Activated CD8-positive, alpha-beta T cell treated with anti-CD3 and anti-CD28 coated beads for 36 hours (primary cell): ENCODE measurements at places on chromosomes 7 and 10.

DNA sequence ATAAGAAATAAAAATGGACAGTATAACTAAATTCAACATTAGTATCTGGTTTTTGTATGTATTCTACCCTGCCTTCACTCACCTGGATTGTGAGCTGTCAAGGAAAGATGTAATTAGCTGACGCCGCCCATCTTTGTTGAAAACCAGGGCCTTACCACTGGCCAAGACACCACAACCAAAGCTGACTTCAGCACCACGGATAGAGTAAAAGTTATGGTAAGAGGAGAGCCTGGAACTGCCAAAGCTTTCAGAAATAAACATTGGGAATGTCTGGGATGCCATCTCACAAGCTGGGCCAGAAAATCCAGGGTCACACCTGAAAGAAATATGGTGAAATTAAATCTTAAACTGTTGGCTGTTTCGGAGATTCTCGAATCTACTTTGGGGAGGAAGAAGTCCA, 190.1 kb upstream of the SLC26A5 start:
- DNase-seq = no peak
- H3K27ac ChIP-seq = no peak overlapping the region
- H3K4me1 ChIP-seq = no peaks in the 10 kb centered on the region
- H3K4me3 ChIP-seq = no peak overlapping the region
- peaks cover 6% of the 10 kb centered on the region for H3K27me3 ChIP-seq

DNA sequence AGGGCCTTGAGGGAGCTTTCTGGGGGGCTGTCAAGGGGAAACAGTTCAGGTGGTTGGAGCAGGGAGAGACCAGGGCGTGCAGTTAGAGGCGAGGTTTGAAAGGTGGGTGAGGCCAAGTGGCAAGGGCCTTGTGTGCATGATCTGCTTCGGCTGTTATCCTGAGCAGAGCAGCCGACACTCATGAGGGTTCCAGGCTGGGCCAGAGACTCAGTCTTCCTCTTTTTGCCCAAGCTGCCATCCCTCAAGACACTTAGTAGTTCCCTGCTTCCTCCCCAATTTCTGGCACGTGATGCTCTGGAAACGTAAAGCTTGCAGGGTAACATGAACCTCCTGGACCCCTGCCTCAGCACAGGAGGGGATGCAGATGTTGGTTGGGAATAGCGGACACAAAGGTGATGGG, 44.1 kb downstream of the KLRG2 start:
- H3K4me1 ChIP-seq = peaks cover 1% of the 10 kb centered on the region
- H3K27me3 ChIP-seq = no peaks in the 10 kb centered on the region
- no peak overlapping the region for H3K27ac ChIP-seq
- H3K4me3 ChIP-seq = no peak overlapping the region

- DNase-seq = no peak
- H3K4me3 ChIP-seq = no peak overlapping the region
- peaks cover 19% of the 10 kb centered on the region for H3K36me3 ChIP-seq
- no peaks in the 10 kb centered on the region for H3K27me3 ChIP-seq
- peaks cover 14% of the 10 kb centered on the region for H3K4me1 ChIP-seq
- H3K27ac ChIP-seq = no peak overlapping the region
These were observed 2.7 kb upstream of the PRKRIP1 start for GRCh38 chr7:102393467-102393866.

DNA sequence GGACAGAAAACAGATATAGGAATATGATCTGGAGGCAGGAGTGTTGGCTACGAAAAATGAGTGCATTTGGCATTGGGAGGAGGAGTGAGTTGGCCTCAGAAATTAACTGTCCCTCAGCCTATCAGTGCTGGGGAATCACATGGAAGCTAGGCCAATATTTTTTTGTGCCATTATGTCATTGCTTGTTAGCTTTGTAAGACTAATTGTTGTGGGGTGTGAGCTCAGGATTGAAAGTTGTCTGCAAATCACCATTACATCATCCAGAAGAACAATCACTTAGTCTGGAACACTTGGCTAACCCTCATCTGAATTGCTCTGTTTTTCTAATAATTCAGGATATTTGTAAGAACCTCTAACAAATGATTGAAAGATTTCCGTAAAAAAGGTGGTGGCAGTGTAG, 45.2 kb upstream of the SEMA3D start:
- H3K4me3 ChIP-seq = no peak overlapping the region
- no peaks in the 10 kb centered on the region for H3K27me3 ChIP-seq
- no peaks in the 10 kb centered on the region for H3K4me1 ChIP-seq
- no peak overlapping the region for H3K27ac ChIP-seq
- no peaks in the 10 kb centered on the region for H3K36me3 ChIP-seq

- peak overlapping the region; percentile 95 for H3K27ac ChIP-seq
- peak overlapping the region; percentile 89 for H3K4me3 ChIP-seq
- H3K36me3 ChIP-seq = peaks cover 5% of the 10 kb centered on the region
- H3K4me1 ChIP-seq = peaks cover 8% of the 10 kb centered on the region
- DNase-seq = peak; percentile 54
- H3K27me3 ChIP-seq = no peaks in the 10 kb centered on the region
These were observed 1.1 kb upstream of the TRIP6 start for GRCh38 chr7:100865938-100866728.

DNA sequence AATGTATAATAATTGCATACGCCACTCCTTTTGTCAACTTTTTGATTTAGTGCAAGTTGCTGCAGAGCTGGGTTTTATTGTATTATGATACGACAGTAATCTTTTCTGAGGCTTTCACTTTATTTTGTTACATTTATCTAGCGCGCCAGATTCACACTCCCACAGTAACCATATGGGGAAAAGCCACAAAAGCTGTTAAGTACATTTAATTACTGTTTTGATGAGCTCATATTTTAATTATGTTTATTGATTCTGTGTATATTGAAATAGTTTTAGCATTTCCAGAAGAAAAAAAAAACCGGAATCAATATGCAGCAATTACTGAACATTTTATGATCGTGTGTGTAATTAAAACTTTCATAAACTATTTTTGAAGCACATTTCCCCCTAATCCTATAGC, 118.5 kb downstream of the RAB11FIP2 start:
- H3K36me3 ChIP-seq = no peaks in the 10 kb centered on the region
- no peaks in the 10 kb centered on the region for H3K4me1 ChIP-seq
- peaks cover 2% of the 10 kb centered on the region for H3K27me3 ChIP-seq
- H3K27ac ChIP-seq = no peak overlapping the region
- H3K4me3 ChIP-seq = no peak overlapping the region

- H3K4me1 ChIP-seq = no peaks in the 10 kb centered on the region
- no peak overlapping the region for H3K27ac ChIP-seq
- no peaks in the 10 kb centered on the region for H3K27me3 ChIP-seq
- no peak overlapping the region for H3K4me3 ChIP-seq
These were observed 64.6 kb upstream of the ELN start for GRCh38 chr7:73963252-73963822.

DNA sequence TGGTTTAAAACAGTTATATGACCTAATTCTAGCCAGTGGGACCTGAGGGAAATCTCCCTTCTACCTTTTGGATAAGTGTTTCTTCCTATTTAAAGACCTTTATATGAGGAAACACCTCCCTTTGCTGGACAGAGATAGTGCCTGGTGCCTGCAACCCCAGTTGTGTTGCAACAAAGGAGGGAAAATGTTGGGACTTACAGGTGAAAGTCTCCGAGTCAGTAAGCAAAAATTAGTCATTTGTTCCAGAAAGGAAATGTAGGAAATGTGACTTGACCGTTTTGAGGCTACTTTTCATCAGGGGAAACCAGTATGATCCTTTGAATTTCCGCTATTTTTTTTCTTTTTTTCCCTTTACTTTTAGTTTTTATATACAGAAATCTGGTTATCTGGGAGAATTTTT, 165.5 kb downstream of the DKK1 start:
- no peaks in the 10 kb centered on the region for H3K36me3 ChIP-seq
- no peak overlapping the region for H3K27ac ChIP-seq
- DNase-seq = no peak
- H3K4me3 ChIP-seq = no peak overlapping the region

DNA sequence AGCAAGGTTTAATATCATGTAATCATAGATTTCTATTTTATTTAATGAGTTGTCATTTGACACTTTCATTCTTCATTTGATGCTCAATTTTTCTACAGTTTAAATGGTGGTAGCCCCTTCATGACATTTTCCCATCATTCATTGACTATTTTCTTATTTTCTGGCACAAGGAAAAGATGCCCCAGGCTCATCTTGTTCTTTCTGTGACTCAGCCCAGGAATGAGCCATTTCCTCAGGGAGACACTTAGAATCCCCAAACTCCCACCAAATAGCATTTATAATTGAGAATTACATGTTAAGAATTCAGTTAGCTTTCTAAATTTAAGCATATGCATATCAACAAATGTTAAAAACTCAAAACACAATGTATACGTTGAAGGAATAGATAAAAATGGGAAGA, 222.3 kb downstream of the KIF20B start:
- H3K36me3 ChIP-seq = no peaks in the 10 kb centered on the region
- H3K4me1 ChIP-seq = no peaks in the 10 kb centered on the region
- H3K27ac ChIP-seq = no peak overlapping the region
- no peak overlapping the region for H3K4me3 ChIP-seq

GRCh38 chr7:96306385-96307125, 15.3 kb downstream of the SLC25A13 start:
- H3K36me3 ChIP-seq = peaks cover 13% of the 10 kb centered on the region
- H3K27me3 ChIP-seq = no peaks in the 10 kb centered on the region
- H3K4me1 ChIP-seq = peaks cover 59% of the 10 kb centered on the region
- no peak for DNase-seq

- H3K27me3 ChIP-seq = no peaks in the 10 kb centered on the region
- H3K4me3 ChIP-seq = no peak overlapping the region
- H3K4me1 ChIP-seq = no peaks in the 10 kb centered on the region
- H3K27ac ChIP-seq = no peak overlapping the region
These were observed 279.2 kb upstream of the MKI67 start for GRCh38 chr10:128405450-128405849.

DNA sequence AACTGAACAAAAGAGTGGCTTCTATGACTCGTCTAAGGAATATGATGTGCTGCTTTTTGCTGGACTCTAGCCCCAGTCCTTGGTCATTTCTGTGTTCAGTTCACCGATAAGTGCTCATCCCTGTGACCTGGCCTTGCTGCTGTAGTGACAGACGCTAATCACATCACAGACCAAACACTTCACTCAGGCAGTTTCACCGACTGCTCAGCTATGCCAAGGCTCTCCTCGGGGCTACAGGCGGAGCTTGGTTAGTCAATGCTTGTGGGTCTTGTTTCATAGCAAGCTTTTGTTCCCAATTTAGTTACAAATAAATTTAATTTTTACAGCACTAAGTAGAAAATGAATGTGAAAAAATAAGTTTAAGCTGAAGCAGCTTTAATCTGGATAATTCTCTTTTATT, 190.8 kb upstream of the PRKCQ start:
- no peak for DNase-seq
- no peaks in the 10 kb centered on the region for H3K36me3 ChIP-seq
- H3K27me3 ChIP-seq = peaks cover 17% of the 10 kb centered on the region
- no peak overlapping the region for H3K27ac ChIP-seq
- no peak overlapping the region for H3K4me3 ChIP-seq
- no peaks in the 10 kb centered on the region for H3K4me1 ChIP-seq

DNA sequence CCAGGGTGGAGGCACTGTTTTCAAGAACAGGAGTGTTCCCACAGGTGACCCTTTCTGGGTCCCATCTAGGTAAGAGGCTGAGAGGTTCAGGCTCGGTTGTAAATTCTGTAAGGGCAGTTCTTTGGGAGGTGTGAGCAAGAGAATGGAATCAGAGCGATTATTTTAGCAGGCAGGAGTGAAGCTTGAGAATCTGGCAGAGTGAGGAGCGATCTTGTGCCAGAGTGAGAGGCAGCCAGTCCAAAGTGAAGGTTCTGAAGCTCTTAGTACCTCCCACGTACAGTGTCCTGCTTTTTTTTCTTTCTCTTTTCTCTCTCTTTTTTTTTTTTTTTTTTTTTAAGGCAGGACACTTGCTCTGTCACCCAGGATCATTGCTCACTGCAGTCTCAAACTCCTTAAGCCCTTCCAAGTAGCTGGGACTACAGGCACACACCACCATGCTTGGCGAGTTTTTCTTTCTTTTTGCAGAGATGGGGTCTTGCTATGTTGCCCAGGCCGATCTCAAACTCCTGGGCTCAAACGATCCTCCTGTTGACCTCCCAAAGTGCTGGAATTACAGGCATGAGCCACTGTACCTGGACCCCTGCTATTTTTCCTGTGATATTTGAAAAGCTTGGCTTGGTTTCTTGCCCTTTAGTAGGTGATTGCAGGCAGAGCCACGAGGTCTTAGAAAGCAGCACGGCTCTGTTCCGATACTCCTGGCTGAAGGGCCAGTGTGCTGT, 10.9 kb downstream of the POR start:
- H3K27me3 ChIP-seq = no peaks in the 10 kb centered on the region
- no peak overlapping the region for H3K27ac ChIP-seq
- peaks cover 19% of the 10 kb centered on the region for H3K4me1 ChIP-seq

GRCh38 chr10:47109906-47110305, 190.1 kb upstream of the GDF10 start:
- H3K4me3 ChIP-seq = no peak overlapping the region
- H3K27ac ChIP-seq = no peak overlapping the region
- DNase-seq = no peak

DNA sequence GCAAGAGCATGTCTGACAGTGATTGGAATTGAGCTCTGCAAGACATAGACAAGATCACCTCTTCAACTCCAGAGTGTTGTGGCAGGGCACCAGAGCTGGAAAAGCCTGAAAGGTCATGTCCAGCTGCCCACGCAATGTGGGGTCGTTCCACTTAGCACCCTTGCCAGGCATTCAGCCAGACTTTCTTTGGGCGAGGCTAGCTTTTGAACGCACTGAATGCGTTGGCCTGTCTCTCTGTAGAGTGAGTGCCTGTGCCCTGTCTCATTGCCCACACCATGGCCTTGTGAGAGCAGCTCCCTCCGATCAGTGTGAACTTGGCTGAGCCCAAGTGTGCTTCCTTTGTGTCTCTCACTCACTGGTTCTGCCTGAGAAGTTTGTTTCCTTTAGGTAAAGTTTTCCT, 23.3 kb downstream of the UBTD1 start:
- H3K4me3 ChIP-seq = no peak overlapping the region
- DNase-seq = no peak
- no peak overlapping the region for H3K27ac ChIP-seq
- H3K4me1 ChIP-seq = no peaks in the 10 kb centered on the region

DNA sequence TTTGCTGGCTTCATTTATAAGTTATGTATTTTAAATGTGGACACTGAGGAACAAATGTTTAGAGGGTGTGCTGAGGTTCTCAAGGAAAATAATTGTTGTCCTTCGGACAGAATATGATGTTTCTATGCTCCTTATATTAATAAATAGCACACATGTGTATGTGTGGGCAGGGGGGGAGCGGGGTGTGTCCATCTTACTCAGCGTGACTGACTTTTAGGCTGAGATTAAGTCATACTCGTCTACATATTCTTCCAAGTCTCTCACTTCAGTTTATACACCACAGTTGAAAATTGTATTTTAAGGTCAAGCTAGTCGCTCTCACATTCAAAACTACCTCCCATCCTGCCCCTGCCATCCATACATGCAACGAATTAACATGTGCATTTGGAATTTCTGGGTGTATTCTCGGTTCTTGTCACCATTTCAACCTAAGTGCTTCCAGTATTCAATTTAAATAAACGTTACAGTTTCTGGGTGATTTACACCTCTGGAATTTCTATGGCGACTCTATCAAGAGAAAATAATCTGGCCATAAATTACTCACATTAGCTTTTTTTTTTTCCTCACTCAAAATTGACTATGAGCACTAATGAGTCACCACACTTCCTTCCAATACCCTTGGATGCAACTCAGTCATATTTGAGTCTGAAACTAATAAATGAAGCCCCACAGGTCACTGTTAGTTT, 3.3 kb downstream of the PCDH15 start:
- H3K36me3 ChIP-seq = no peaks in the 10 kb centered on the region
- no peak overlapping the region for H3K27ac ChIP-seq
- H3K27me3 ChIP-seq = no peaks in the 10 kb centered on the region
- no peak for DNase-seq
